NCI-H2029 treated with DMSO at 0.1 percent for 48 hours (cell line): ENCODE measurements at places on chromosomes 6 and 20.

DNA sequence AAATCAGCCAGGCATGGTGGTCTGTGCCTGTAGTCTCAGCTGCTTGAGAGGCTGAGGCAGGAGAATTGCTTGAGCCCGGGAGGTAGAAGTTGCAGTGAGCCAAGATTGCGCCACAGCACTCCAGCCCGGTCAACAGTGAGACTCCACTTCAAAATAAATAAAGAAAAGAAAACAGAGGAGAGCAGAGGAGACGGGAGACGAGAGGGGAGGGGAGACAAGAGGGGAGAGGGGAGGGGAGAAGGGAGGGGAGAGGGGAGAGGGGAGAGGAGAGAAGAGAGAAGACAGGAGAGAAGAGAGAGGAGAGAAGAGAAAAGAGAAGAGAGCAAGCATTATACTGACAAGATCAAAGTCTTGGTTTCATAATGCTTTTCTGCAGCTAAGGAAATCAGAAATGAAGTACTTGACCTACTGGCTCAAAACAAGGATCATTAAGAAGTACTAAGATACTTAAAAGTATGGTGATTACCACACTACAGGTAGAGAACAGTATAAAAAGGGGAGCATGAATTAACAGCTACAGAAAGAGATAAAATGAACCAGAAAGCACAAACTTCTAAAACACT lies 30.5 kb downstream of the FAM8A1 start:
- DNase-seq = no peak

DNA sequence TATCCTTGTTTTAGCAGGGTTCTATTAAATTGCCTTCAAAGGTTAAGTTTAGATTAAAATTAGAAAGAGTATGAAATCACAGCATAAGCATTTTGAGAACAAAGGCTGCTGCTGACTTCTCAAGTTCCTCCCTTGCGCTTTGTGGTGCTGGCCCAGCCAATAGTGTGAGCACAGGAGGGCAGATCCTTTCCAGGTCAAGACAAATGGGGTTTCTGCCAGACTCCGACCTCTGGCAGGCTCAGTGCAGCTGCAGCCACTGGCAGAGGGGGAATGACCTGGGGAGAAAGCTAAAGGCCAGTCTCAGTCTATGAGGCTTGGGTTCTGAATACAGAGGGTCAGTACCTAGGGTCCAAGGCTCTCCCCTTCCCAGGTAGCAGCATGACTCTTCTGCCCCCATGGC lies 27.0 kb downstream of the CLIC5 start:
- no peak for DNase-seq

DNA sequence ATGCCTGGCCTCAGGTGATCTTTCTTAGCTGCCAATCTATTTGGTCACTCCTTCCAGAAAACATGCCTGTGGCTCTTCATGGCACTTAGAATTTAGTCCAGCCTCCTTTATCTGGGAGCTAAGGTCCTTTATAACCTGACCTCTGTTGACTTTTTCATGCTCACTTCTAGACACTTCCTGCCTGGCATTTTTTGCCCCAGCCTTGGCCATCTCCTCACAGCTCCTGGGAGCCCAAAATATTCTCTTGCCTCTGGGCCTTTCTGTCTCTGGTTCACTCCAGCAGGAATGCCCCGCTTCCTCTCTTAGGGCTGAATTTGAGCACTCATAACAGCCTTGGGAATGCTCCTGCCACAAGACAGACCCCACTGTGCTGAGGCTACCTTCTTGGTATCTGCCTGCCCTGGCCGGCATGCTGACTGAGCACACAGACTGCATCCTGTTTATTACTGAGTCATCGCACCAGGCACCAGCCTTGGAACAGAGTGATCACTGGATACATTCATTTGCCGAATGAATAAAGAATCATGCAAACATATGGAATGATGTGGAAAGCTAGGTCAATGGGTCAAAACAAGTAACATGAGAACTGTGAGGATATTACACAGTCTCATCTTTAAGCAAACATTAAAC lies 5.8 kb upstream of the EEF1E1 start:
- no peak for DNase-seq

DNA sequence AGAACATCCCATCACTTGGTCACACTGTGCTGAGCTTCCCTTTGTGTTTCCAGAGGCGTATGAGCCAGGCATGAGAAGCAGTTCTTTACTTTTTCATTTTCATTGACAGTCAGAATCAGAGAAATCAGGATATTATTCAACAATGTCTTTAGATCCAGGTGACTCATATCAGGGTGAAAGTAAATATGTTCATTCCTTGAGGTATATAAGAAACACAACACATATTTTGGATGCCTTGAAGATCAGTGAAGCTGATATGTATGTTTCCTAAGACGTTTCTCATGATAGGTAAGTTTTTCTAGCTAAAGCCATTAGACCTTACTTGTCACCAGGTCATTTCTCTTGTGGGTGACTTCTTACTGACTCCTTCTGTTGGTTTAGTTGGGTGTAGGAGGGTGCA lies 505.6 kb downstream of the CDH26 start:
- DNase-seq = no peak

DNA sequence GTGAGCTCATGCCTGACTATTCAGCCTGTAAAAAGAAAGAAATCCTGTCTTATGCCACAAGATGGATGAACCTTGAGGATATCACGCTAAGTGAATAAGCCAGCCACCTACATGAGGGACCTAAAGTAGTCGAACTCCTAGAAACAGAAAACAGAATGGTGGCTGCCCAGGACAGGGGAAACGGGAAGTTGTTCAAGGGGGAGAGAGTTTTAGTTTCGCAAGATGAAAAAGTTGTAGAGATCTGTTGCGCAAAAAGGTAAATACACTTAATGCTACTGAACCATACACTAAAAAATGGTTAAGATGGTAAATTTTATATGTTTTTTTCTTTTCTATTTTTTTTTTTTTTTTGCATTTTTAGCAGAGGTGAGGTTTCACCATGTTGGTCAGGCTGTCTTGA lies 74.1 kb upstream of the RALY start:
- DNase-seq = no peak

DNA sequence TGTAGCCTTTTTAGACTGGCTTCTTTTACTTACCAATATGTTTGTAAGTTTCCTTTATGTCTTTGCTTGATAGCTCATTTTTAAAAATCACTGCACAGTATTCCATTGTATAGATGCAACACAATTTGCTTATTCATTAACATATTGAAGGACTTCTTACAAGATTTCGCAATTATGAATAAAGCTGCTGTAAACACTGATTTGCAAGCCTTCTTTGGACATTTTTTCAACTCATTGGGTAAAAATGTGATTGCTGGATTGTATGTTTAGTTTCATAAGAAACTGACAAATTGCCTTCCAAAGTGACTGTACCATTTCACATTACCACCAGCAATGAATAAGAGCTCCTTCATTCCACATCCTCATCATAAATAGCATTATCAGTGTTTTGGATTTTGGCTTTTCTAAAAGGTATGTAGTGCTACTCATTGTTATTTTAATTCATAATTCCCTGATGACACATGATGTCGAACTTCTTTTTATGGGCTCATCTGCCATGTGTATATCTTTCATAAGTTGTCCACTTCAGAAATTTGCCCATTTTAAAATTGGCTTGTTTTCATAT lies 80.7 kb downstream of the TFAP2B start:
- DNase-seq = no peak

GRCh38 chr20:10780901-10781300 lies 107.1 kb upstream of the JAG1 start:
- DNase-seq = no peak

DNA sequence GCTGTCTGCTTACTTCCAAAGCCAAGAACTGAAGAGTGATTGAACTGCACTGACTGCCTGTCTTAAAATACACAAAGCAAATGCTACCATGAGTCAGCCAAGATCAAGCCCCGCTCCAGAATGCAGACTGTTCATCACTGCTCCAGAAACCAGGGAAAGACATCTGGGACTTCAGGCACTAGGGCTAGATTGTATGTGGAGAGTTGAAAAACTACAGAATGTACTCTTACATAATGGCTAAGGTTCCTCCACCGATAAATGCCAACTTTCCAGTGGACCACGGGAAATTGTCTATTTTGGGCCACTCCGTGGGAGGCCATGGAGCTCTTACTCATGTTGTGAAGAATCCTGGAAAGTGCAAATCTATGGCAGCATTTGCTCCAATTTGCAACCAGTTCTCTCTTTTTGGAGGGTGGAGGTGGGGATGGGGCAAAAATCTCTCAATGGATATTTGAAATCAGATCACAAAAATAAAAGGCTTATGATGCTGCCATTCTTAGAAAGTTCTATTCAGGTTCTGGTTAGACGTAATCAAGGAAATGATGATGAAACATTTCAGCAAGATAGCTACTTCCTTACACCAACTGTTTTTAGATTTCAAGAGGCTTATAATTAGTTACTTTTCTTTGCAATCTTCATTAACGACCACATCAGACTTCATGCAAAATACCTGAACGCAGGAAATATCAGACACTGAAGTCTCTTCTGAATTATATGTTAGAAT lies 11.8 kb upstream of the CAP2 start:
- DNase-seq = no peak

- DNase-seq = no peak
Measured at GRCh38 chr20:43662943-43663655, 3.8 kb upstream of the MYBL2 start.

- DNase-seq = no peak
Measured at GRCh38 chr6:7172649-7173048, 64.9 kb downstream of the RREB1 start.

- no peak for DNase-seq
Measured at GRCh38 chr6:90977513-90977912, 390.6 kb upstream of the MAP3K7 start.

- DNase-seq = no peak
Measured at GRCh38 chr6:92109956-92110355, 1309.4 kb downstream of the EPHA7 start.

GRCh38 chr6:34578445-34579262 lies 22.5 kb upstream of the SPDEF start:
- DNase-seq = no peak

GRCh38 chr6:119370080-119370479 lies 20.5 kb upstream of the MAN1A1 start:
- DNase-seq = no peak

DNA sequence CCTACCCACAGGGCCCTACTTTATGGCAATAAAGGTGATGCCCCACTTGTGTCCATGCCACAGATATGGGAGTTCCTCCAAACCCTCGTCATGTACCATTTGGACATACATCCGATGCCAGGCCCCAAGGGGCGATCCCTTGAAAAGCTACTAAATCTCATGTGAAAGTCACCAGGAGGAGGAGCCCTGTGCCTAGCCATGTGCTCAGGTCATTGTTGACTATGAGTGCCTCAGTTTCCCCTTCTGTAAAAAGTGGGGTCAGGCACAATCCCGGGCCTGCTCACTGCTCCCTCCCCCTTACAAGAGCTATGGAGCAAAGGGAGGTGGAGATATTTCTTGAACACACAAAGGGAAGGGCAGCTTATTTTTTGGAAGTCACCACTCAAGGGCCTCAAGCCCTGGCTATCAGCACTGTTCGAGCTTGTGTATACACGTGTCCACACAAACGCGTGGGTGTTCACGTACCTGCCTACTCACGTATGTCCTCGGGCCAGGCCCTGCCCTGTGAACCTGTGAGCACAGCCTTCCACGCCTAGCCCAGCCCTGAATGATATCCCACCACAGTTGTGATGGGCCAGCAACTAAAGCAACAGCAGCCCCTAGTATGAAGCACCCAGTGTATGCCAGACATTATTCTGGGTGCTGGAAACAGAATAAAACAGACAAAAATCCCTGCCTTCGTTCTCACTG lies 1.9 kb downstream of the ACTL10 start:
- DNase-seq = no peak
